ENCODE measurements at places on chromosomes 3 and 15.

DNA sequence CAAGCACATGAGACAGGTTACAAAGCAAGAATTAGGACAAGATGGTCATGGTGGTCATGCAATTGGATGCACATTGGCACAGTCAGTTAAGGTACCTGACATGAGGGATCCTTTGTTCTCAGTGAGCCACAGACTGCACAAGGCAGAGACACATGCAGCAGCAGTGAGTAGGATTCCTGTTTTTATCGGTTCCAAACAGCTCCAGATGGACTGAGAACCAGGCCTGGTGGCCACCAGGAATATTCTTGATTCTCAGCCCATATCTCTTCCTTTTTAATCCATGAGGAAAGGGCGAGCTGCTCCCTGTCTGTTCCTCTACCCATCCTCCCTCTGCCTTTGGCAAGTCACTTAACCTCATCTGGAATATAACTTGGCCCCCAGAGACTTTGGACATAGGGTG, 410.8 kb downstream of the GAP43 start:
- no peak for DNase-seq

DNA sequence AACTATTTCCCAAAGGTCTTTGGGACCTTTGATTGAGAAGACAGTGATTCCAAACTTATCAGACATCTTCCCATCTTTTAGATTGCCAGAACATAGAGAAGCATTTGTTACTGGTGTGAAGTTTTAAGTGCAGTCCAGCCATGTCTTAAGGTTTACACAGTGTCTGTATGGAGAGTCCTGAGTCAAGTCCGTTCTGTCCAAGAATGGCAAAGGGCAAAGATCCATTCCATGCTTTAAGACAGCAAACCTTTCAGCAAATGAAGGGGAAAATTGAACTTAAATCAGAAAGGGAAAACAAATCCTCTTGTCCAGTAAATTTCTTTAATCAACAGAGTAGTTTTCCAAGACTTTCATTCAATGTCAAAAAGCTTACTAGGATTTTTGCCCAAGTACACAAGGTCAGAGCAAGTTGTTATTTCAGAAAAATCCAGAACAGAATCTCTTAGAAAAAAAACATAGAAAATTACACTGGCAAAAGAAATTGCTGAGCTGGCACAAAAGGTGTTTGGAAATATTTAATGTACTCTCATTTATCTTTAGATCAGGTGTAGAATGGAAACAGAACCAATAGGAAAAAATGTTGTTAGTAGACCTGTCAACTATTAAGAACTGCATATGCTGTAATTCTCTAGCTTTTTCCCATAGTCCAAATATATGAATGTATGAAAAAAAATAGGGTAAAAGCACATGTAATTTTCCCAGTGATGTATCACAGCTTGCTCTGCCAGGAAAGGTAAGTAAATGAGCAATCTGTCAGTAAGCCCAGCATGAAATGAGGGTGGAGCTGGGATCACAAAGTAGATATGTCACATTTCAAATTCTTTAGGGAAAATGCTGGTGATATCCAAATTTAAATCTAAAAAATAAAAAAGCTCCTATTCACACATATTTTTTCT, 1099.9 kb downstream of the TUSC7 start:
- DNase-seq: no peak

DNA sequence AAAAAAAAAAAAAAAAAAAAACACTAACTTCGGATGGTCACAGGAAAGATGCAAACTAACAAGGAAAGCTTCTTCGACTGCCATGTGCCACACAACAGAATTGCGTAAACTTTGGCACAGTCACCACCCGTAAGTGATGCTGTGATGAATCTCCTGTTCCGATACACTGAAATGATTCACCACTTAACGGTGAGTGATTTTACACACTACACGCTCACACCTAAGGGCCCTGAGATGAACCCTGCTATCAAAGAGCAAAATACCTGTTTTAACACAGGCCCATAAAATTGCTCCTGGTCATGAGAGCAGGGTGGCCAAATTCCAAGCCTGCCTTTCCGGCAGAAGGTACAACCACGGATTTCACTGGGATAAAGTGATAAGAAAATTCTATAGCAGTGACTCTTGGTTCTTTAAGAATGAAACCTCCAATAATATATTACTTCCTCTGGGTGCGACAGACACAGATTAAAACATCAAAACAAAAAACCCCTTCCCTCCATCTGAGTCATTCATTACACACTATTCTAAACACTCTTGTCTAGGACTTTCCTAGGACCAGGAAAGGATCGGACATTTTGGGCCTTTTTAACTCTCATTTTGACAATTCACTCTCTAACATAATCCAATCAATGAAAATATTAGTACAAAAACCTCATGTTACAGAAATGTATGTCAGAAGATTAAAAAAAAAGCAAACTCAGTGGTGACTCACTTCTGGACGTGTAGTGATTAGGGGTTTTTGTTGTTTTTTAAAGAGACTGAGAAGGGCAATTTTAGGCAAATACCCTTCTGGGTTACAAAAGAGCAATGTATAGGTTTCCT, 28.3 kb downstream of the LRIG1 start:
- peak; percentile 26 for DNase-seq

DNA sequence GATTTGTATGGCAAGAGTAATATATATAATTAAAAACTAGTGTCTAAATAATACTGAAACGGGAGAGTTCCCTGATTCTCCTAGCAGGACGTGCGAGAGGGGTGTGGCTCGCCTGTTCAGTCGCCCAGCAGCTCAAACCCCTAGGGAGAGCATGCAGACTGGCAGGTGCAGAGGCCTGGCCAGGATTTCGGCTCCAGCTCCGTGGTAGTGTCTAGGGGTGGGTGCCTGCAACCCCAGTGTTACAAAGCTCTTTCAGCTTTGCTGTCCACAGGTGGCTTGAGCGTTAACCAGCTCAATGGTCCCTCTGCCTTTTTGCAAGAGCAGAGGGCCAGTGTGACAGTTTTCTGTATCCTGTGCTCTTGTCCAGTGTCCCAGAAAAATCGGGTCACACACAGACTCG, 226.6 kb downstream of the ALCAM start:
- DNase-seq: no peak

DNA sequence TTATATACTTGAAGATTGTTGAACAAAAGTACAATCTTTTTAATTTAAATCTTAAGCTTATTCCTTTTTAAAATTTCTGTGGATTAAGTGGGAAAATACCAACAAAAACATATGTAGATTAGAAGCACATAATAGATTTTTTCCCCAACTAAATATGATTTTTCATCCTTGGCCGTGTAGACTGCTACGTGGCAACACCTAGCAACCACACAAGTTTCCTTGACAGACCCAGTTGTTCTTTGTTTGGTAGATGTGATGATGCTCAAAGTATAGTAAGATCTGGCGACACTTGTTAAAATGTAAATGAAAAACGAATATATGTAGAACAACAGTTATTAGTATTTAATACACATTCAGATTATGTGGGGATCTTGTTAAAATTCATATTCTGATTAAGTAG, 271.0 kb upstream of the ROBO2 start:
- no peak for DNase-seq

- no peak for DNase-seq
Observed at GRCh38 chr3:116872688-116873087, 163.1 kb downstream of the TUSC7 start.

GRCh38 chr3:169861871-169862270, 7.9 kb downstream of the LRRC31 start:
- no peak for DNase-seq
